ENCODE measurements at places on chromosomes 2 and 18.

- no peak for DNase-seq
Observed at GRCh38 chr2:121137571-121137970, 147.4 kb downstream of the TFCP2L1 start.

- DNase-seq: no peak
Observed at GRCh38 chr2:63029058-63029457, 21.6 kb upstream of the OTX1 start.

- no peak for DNase-seq
Observed at GRCh38 chr18:62979900-62980299, 264.6 kb downstream of the PHLPP1 start.

- no peak for DNase-seq
Observed at GRCh38 chr18:36942264-36942663, 113.3 kb downstream of the KIAA1328 start.

GRCh38 chr2:63736354-63736753 lies 105.3 kb upstream of the UGP2 start:
- no peak for DNase-seq

DNA sequence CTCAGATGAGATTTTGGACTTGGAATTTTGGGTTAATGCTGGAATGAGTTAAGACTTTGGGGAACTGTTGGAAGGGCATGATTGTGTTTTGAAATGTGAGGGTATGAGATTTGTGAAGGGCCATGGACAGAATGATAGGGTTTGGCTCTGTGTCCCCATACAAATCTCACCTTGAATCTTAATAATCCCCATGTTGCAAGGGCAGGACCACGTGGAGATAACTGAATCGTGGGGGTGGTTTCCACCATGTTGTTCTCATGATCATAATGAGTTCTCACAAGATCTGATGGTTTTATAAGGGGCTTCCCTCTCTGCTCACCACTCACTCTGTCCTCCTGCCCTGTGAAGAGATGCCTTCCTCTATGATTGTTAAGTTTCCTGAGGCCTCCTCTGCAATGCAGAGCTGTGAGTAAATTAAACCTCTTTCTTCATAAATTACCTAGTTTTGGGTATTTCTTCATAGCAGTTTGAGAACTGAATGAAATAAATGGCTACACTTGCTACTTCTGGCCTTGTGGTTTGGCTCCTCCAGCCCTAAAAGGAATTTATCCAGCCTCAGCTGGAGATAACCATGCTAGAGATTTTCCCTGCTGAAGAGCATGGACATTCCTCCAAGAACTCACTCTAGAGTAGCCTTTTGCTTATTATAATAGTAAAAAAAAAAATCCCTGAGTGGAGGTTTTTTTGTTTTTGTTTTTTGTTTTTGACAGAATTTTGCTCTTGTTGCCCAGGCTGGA lies 144.3 kb upstream of the TFPI start:
- DNase-seq: no peak

- peak; percentile 19 for DNase-seq
Observed at GRCh38 chr2:1613731-1614354, 130.5 kb downstream of the PXDN start.

DNA sequence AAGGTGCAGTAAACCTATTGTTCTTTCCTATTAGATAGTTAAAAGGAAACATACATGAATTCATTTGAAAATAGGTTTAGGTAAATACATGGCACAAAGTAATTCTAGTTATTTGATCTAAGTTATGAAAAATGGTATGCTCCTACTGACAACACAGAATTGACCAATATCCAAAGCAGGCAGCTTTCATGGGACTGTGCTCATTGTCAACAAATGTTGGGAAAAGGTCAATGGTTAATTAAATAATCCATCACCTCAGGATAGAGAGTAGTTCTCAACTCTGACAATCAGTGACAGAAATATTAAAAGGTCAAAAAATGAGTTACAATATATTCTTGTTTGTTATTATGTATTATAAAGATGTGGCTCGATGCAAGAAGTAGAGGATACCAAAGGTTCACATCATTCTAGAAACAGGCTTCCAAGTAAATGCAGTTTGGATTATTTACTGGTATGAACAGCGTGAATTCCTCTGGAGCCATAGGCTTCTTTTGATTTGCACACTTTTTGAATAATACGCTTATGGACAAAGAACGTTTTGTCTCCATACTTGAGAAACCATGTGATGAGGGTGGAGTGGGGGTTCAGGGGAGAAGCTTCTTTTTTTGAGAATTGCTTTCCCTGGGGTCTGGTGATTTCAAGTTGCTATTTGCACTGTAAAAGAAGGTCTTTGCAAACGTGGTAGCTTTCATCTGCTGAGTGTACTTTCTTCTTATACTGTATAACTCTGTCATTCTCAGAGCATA lies 422.0 kb upstream of the ZEB2 start:
- no peak for DNase-seq

- no peak for DNase-seq
Observed at GRCh38 chr18:9869715-9870430, 15.9 kb upstream of the TXNDC2 start.

DNA sequence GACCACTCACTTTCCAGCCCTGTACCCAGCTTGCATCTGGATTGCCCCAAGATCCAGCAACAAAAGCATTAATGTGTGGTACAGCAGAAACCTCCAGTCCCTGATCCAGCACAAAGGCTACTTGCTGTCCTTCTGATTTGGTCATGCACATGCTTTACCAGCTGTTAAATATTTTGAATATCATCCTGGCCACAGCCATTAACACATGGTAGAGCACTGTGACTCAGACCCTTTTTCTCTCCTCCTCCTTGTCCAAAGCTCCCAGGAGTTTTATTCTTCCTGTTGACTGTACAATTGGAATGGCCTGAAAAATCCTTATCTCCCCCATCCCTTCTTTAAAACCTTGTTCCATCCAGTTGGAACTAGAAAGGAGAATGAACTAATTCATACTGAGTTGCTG lies 419.7 kb upstream of the TNP1 start:
- DNase-seq: no peak

GRCh38 chr2:228401065-228401912 lies 219.8 kb upstream of the SPHKAP start:
- DNase-seq: no peak

GRCh38 chr2:224400886-224401632 lies 848 bp downstream of the FAM124B start:
- DNase-seq: no peak

Data from NCI-H524 (cell line).